T-helper 9 cell (primary cell): ENCODE measurements at places on chromosomes 6 and 20.

DNA sequence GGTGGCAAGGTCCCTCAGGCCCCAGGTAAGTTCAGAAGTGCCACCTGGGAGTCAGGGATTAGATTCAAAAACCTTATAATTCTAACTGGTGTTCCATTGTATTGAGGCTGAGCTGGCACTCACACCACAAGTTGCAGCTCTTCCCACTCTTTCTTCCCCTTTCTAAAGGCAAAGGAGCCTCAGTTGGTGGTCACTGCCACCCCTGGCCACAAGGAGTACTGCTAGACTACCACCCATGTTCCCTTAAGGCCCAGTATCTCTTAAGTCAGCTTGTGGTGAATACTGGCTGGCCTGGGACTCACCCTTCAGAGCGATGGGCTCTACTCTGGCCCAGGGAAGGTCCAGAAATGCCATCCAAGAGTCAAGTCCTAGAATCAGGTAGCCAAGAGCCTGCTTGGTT lies 421.1 kb upstream of the KHDRBS2 start:
- no peak for DNase-seq

DNA sequence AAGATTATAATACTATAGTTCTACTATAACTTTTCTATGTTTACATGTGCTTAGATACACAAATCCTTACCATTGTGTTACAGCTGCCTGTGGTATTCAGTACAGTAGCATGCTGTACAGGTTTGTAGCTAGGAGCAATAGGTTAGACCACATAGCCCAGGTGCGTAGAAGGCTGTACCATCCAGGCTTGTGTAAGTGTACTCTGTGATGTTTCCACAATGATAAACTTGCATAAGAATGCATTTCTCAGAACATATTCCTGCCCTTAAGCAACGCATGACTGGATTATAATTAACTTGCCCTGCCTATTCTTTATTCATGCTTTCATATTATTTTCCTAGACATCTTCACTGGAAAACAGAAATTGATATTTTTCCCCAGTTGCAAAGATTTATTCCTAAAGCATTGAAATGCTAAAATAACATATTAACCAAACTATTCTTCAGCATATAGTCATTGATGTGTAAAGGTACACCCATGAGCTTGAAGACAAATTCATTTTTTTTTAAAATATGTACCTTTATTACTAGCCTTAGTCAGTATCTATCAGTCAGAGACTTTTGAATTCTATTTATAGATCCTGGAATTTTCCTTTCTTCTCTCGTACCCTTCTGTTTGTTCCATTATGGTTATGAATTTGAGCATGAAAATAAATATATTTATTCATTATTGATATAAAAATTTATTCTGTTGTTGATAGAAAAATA lies 7.2 kb upstream of the CTAGE9 start:
- DNase-seq: no peak

- no peak for DNase-seq
Observed at GRCh38 chr20:25992146-25992545, 295.5 kb upstream of the ZNF337 start.

DNA sequence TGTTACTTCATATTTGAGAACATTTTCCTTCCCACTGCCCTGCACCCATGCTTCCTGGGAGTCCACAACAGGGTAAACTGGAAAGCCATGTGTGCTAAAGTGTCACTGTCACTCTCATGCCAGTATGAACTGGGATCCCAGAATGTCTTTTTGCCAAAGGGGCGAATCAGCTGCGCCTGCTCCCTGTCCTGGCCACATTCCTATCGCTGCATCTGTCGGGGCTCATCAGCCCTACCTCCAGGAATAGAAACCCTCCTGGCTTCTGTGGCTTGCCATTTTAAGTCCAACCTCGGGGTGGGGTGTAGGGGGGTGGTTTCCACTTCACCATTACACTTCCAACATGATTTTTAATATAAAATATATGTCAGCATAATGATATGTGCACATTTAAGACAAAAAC lies 933 bp downstream of the KLHL31 start:
- DNase-seq: no peak

DNA sequence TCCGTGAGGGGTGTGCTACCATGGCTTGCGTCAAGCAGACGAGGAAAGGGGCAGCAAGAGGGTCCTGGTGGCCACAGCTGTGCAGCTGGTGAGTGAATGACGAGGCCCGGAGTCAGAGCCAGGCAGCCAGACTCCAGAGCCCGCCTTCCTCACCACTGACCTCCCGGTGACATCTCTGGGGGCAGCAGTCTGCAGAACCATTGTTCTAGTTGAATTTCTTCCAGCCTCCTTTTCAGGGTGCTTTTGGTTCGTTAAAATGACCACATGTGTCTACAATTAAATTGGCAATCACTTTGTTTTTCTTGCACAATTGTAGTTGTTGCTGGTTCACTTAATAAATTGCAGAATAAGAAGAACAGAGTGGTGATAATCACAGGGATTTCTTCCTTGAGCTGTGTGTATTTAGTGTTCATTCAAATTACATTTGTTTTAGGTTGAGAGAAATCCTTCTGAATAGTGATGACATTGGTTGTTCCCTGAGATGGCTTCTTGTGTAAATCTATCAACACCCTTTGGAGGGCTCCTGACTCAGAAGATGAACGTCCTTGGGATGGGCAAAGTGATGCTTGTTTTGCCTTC lies 96.4 kb downstream of the TULP4 start:
- no peak for DNase-seq

DNA sequence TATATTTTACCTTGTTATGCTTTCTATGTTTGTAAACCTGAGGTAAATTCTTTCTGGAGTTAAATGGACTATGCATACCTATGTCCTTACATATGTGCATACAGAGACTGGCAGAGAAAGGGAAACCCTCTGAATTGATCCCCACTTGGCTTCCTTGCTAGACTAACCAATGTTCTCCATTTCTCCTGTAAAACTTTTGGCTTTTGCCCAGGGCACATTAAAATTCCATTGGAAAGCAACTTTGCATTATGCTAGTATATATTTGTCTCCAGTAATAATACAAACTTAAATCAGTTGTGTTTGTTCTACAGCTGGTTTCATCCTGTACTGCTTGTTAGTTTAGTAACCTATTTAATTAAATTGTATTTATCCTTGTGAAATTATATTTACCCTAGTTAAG lies 646.0 kb upstream of the MARCKS start:
- no peak for DNase-seq

DNA sequence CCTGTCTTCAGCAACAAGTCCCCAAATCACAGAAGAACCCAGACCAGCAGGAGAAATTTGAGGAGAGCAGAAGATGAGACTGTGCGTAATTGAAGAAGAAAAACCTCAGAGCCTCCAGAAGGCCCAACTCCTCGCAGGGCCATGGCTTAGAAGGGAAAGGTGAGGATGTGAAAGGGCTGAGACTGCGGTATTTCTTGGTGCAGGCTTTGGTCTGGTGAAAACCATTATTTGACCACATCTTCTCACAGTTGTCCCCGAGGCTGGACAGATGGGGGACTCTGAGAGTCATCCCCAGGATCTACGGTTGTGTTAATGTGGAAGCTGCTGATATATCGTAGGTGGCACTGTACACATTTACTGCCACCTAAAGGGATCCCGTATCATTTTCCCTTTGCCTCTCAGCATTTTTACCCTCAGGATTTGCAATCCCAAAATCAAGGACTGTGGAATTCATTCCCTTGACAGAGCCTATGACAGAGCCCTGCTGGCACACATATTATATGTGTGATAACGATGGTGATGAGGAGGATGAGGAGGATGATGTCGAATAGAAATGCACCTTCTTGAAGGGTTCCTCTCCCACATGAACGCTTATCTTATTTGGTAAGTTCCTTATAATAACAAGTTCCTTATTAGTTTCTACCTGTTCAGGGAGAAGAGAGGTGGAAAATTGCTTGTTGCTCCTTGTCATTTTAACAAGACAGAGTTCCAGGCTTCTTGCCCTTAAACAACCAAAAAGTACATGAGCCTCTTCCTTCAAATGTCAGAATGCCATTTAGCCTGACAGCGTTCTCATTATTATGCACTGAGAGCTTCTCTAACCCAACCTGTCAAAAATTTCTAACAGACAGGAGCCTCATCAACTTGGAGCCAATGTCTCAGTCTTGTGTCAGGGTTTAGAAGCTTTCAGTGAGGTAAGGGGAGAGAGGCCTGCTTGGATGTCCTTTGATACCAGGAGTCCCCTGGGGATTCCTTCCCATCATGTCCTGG lies 135.8 kb downstream of the PXDC1 start:
- DNase-seq: no peak

DNA sequence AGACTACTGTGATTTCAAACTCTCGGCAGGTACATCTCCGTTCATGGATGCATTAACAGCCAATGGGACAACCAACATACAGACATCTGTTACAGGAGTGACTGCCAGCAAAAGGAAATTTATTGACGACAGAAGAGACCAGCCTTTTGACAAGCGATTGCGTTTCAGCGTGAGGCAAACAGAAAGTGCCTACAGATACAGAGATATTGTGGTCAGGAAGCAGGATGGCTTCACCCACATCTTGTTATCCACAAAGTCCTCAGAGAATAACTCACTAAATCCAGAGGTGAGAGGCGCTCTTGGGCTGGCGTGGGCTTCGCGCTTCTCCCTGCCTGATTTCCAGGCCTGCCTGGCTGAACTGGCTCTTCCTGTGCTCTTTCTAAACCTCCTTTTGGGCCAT lies 68.4 kb downstream of the RPP40 start:
- no peak for DNase-seq

DNA sequence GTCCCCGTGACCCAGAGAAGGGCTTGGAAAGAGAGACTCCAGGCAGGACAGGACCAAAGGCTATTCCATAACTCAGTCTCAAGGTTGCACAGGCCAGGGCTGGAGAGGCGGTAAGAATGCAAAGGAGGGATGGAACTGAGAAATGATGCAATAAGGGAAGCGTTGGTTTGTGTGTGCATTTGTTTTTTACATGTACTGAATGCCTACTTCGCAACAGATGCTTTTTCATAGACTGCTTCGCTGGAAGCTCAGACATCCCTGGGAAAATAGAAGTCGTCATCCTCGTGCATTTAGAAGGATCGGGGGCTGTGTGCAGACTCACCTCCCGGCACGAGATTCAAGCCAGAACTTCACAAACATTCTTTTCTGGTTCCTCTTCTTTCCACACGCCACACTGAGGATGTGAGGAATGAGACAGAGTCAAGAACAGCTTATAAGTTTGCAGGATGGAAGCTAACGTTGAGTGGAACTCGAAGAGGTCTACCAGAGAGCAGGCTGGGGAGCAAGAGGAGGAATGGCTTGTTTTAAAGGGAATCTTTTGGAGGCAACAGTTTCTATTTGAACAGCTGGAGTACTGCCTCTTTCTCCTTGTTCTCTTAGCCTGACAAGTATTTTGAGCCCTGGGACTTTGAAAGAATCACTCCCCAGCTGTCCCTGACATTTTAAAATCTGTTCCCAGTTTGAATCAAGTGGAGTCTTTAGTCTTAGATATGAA lies 19.3 kb upstream of the LY86 start:
- DNase-seq: no peak

GRCh38 chr20:37230200-37230599 lies 31.4 kb downstream of the GHRH start:
- DNase-seq: no peak

DNA sequence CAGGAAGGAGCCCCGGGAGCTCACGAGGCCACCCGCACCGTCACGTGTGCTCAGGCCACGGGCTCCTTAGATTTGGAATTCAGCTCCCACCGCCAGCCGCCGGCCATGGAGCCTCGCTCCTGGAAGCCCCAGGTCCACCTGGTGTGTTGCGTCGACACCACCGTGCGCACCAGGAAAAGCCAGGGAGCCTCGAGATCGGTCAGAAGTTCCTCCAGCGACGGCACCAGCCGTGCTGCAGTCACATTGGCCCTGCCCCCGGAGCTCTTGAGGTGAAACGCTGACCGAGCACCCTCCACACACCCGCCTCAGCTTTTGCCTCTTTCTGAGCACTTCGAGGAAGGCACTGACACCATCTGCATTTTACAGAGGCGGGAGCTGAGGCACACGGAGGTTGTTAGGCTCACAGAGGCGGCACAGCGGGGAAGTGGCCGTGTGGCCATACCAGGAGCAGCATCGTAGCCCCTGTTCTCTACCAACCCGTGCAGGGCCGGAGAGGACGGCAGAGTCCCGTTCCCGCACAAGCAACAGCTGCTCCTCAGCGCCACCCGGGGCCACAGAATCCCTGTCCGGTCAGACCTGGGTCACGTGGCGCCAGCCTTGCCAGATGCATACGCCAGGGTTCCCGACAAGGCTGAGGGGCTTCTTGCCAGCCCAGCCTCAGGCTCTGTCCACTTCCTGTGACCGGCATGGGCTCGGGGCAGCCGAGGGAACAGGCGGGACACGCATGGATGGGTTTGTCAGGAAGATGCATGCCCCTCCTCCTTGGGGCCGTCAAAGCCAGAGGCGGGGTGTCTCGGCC lies 7.6 kb downstream of the NKAIN4 start:
- DNase-seq: no peak

DNA sequence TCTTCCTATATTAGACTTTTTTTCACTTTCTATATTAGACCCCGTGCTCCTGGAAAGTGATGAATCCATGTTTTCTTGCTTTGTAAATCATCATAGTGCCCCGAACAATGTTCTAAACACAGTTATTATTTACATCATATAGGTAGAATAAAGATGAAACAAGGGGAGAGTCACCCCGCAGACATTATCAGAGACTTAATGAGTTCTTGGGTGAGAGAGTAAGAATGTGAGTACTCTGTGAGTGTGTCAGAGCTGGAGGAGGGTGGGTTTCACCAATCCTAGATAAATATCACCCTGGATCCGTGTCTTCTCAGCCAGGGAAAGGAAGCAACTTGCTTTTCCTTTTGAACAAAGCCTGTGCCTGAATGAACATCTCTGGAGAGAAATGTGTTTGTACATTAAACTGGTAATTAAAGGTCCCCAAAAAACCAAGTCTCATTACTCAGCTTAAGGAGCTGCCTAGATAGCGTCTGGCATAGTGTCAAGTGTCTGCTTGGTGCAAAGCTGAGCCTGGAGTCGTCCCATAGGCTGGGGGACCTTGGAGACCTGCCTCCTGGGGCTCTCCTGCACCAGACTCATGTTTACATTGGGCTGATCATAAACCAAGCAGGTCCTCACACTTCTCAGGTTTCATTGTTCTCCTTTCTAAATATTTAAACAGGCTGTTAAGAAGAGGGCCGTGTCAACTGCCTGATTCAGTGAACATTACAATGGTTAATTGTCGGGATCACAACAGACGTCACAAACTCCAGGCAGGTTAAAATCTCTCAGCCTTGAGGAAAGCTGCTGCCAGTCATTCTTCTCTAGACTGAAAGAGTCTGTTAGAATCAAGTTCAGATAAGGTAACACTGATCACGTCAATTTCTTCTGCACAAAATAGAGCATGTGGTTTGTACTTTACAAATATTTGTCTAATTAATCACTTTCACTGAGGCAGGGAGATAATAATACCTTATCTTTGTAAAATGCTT lies 179.7 kb upstream of the MYLIP start:
- DNase-seq: no peak

DNA sequence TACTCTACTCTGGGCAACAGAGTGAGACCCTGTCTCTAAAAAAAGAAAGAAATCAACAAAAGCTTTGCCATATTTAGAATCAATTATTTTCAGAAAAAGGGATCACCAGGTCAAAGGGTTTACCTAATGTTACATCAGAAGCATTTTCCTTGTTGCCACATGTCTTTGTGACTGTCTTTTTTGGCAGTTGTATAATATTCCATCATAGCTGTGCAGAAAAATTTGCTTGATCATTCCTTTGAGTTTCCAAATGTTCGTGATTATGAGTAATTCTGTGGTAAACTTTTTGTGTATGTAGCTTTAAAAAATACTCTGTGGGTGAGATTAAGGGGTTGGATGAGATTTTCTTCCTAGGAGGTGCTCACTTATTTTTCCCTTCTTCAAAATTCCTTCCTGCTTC lies 26.4 kb downstream of the PNPLA1 start:
- DNase-seq: no peak
